ENCODE measurements at places on chromosomes 2 and 18.

- DNase-seq, result no peak
Measured at GRCh38 chr2:156447761-156448160, 11.6 kb downstream of the GPD2 start.

DNA sequence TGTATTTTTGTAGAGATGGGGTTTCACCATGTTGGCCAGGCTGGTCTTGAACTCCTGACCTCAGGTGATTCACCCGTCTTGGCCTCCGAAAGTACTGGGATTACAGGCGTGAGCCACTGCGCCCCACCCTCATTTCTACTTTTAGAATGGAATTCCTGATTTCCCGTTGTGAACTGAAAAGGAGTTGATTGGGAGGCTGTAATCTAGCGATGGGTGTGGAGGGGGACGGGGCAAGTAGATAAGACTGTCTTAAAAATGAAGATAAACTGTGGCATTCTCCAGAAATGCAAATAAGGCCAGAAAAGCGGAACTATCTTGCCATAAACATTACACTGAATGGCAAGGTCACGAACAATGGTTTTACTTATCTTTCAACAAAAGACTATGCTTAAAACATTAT is 135.4 kb downstream of the TRIB2 start:
- no peak for DNase-seq

DNA sequence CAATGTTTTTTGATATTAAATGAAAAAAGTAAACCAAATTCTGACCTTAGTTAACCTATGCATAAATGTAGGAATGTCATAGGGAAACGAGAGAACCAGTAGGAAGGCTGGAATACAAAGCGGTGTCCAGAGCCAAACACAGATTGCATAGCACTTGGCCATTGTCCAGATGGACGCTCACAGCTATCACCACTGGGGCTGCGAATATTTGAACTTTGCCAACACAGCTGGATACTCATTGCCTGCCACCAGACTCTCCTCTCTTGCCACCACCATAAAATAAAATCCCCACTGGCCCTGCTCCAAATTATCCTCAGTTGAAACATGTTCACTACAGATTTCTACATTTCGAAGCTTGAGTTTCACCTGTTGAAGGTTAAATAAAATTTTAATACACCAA is 159.3 kb upstream of the GULP1 start:
- DNase-seq, result no peak

- no peak for DNase-seq
Measured at GRCh38 chr2:99488539-99489062, 1.2 kb downstream of the REV1 start.

GRCh38 chr18:68104036-68104435 is 587.5 kb upstream of the DSEL start:
- DNase-seq, result no peak

GRCh38 chr2:152347076-152347475 is 12.1 kb downstream of the FMNL2 start:
- no peak for DNase-seq

GRCh38 chr2:136434251-136434715 is 316.3 kb upstream of the CXCR4 start:
- no peak for DNase-seq

- DNase-seq, result no peak
Measured at GRCh38 chr2:127901339-127902056, 15.7 kb upstream of the AMMECR1L start.
